ENCODE measurements at places on chromosomes 2 and 18. TPM values are rescaled to one million over a fixed set of nuclear protein-coding genes. Genes with fewer than 3 reads are reported as not detected.

The COLEC12 gene
- 0.94 TPM for total RNA-seq

The CASP10 gene
- total RNA-seq: 21.8 TPM

The KCNJ3 gene
- not detected for total RNA-seq

The CD8B gene
- not detected for total RNA-seq

The EIF5B gene
- 33.6 TPM for total RNA-seq

The ITGB6 gene
- not detected for total RNA-seq

The ANKRD62 gene
- total RNA-seq: not detected

The PRSS56 gene
- total RNA-seq: not detected

The GRHL1 gene
- 0.63 TPM for total RNA-seq

The ANKRD30BL gene
- total RNA-seq: not detected

The AGXT gene
- total RNA-seq: not detected

The EVX2 gene
- total RNA-seq: not detected

The C2orf81 gene
- 0.19 TPM for total RNA-seq

The SLC30A3 gene
- total RNA-seq: not detected

The LHCGR gene
- not detected for total RNA-seq

The CCDC68 gene
- 5.9 TPM for total RNA-seq

The STK39 gene
- total RNA-seq: 5.5 TPM

The GREB1 gene
- 0.09 TPM for total RNA-seq

The IHH gene
- total RNA-seq: 0.09 TPM

The ALLC gene
- not detected for total RNA-seq

The B4GALT6 gene
- total RNA-seq: 4.8 TPM

The PROC gene
- not detected for total RNA-seq

The RNU2-63P gene
- total RNA-seq: 284 TPM

The TMEM178A gene
- total RNA-seq: 0.56 TPM

The CFAP221 gene
- not detected for total RNA-seq

The SOX11 gene
- not detected for total RNA-seq

The NYAP2 gene
- total RNA-seq: not detected

The PPP1R1C gene
- not detected for total RNA-seq
